ENCODE measurements at places on chromosomes 7 and 10.
A peak's percentile ranks its signal among the peaks of the same experiment; 100 is the strongest.

DNA sequence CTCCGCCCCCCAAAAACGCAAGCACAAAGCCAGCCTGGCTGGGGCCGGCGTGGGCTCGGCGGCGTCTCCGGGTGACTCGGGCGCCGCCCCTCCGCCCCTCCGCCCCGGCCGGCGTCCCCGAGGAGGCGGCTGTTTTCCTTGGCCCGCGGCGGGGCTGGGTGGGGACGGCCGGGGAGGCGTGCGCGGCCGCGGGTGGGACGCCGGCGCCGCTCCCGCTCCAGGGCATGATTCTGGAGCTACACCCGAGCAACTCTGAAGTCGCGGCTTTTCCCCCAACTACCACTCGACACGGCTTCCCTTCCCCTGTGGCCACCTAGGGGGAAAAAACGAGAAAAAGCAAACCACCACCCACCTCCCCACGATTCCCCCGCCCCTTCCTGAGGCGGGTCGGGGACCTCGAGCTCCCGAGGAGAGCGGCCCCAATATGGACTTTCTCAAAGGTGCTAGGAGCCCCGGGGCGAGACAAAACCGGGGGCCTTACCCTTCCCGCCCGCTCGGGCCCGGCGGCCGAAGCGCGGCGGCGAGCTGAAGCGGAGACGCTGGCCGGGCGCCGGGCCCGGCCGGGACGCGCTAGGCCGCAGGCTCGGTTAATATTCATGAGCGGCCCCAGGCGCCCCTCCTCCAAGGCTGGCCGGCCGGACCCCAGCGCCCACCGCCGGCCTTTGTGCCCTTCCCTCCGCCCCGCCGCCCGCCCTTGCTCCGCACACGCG, 856 bp downstream of the ARHGAP21 start:
- DNase-seq = no peak

- peak; percentile 60 for DNase-seq
Observed at GRCh38 chr10:120735773-120736371, 115.3 kb upstream of the WDR11 start.

- peak; percentile 58 for DNase-seq
Observed at GRCh38 chr7:7971308-7972040, 2.9 kb downstream of the GLCCI1 start.

GRCh38 chr10:26528715-26529393, 90.7 kb downstream of the APBB1IP start:
- DNase-seq = no peak

DNA sequence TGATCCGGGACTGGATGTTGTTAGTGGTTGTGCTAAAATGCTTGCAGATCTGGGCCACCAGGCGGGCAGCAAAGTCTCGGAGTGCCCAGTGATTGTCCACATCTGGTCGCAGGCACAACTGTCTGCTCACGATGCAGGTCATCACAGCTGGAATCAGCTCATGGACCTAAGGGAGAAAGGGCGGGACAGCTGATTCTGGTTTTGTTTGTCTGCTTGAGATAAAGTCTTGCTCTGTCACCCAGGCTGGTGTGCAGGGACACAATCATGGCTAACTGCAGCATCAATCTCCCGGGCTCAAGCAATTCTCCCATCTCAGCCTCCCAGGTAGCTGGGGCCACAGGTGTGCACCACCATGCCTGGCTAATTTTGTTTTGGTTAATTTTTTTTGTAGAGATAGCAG, 8.0 kb downstream of the TAF6 start:
- no peak for DNase-seq

DNA sequence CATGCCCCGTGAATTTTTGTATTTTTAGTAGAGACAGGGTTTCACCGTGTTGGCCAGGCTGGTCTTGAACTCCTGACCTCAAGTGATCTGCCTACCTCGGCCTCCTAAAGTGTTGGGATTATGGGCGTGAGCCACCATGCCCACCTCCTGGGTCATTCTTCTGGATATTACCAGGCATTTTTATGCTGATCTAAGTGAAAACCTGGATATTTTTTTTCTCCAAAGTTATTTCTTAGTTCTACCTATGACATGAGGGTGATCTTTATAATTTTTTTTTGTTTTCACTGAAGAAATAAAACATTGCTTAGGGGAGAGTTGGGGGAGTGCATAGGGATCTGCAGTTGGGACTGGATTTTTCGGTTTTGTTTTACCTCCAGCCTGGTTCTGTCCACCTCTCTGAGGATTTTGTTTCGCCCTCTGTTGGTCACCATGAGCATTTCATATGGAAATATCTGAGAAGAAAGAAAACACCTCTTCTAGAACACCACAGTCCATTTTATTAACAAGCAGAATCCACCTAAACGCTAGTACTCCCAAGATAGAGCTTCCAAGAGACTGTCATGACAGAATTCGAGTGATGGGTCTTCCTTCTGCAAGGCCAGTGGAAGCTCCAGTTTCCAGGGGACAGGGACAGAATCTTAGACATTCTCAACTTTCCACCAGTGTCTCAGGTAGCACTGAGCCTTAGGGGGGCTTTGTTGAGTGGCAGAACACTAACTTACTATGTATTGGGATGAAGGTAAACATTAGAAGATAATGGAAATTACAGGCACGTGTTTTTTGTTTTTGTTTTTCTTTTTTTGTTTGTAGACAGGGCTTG, 33.4 kb upstream of the AFAP1L2 start:
- DNase-seq = no peak

- no peak for DNase-seq
Observed at GRCh38 chr10:43304687-43305333, 37.9 kb upstream of the RASGEF1A start.

- no peak for DNase-seq
Observed at GRCh38 chr7:140489026-140489359, 9.7 kb upstream of the MKRN1 start.

GRCh38 chr10:125662584-125662983, 20.4 kb downstream of the TEX36 start:
- DNase-seq = no peak

DNA sequence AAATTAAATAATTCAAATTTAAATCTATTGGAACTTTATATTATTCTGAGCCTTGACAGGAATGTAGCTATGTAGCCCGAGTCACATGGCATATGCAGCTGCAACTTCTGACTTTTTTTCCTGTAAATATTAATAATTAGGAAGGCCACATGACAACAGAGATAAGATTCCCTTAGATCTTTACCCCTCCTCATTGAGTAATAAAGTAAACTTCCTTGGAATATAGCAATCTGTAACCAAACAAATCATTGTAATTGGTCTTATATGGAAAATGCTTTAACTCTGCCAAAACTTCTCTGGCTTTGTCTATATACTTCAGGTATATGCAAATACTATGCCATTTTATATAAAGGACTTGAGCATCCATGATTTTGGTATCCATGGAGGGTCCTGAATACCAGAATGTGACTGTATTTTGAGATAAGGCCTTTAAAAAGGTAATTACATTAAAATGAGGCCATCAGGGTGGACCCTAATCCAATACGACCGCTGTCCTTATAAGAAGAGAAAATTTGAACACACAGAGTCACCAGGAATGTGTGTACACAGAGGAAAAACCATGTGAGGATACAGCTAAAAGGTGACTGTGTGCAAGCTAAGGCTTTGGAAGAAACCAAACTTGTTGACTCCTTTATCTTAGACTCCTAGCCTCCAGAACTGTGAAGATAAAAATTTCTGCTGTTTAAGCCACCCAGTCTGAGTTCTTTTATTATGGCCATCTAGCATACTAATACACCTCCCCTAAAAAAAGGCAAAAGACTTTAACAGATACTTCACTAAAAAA, 222.0 kb downstream of the CTNNA3 start:
- no peak for DNase-seq

- peak; percentile 83 for DNase-seq
Observed at GRCh38 chr10:22434521-22434920, 89.2 kb downstream of the SPAG6 start.

GRCh38 chr10:78787125-78787524, 281.6 kb upstream of the ZMIZ1 start:
- DNase-seq = no peak

- DNase-seq = peak; percentile 93
Observed at GRCh38 chr7:140517546-140518369, 38.5 kb upstream of the MKRN1 start.

GRCh38 chr10:78570633-78571235, 498.0 kb upstream of the ZMIZ1 start:
- no peak for DNase-seq

- peak; percentile 31 for DNase-seq
Observed at GRCh38 chr7:104366390-104366789, 38.0 kb downstream of the LHFPL3 start.

DNA sequence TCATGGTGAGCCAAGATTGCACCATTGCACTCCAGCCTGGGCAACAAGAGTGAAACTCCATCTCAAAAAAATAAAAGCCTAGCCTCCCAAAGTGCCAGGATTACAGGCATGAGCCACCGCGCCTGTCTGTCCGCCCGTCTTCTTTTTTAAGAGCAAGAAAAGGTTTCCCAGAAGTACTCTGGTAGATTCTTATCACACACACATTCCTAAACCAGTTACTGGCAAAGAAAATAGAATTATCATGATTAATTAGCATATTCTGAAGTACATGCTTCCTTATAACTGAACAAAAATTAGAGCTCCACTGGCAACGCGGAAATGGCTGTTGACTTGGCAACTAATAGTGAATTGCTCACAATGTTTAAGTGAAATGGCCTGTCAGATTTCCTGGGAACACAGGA, 87.0 kb downstream of the ADK start:
- no peak for DNase-seq

DNA sequence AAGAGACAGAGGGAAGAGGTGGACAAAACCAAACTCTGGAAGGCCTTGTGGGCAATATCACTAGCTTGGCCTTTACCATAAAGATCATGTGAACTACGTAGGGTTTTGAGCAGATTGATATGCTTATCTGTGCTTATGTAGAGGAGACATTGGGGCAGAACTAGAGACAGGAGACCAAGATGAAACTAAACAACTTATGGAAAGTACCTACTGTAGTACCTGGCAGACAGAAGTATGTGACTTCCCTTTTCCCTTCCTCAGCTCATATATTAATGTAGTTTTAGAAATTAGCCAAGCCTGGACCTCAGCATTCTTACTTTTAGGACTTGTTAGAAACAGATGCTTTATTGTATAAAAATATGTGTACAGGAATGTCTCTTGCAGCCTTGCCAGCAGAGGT, 14.0 kb upstream of the IL6 start:
- no peak for DNase-seq

- no peak for DNase-seq
Observed at GRCh38 chr10:5199398-5199797, 2.8 kb downstream of the AKR1C4 start.

- DNase-seq = no peak
Observed at GRCh38 chr7:92988941-92989545, 128.7 kb downstream of the SAMD9 start.

DNA sequence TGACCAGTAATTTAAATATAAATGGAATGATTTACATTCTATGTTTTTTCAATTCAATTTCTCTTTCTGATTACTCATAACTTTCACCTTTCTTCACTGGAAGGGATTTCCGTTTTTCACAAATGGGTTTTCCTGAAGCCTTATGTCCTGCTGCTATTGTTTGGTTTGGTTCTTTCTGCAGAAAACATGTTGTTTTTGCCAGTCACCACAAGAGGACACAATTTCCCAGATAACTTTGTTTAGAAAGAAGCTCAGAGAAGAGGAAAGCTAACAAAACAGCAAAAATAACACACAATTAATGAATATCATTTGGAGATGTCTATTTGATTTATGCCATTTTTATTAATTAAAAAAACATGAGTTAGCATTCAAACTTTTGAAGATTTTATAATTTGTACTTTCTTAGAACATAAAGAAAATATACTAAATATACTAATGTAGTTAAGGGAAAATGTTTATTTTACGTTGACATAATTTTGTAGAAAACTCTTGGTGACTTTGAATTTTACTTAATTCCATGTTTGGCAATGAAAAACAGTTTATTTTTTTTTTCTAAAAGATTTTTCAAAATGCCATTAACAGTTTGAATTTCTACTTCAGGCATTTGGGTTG, 4.6 kb upstream of the TWIST1 start:
- peak; percentile 2 for DNase-seq

GRCh38 chr7:65960351-65961074, 21.5 kb downstream of the GUSB start:
- DNase-seq = peak; percentile 25

GRCh38 chr10:123297175-123297574, 143.0 kb downstream of the BUB3 start:
- DNase-seq = no peak

- no peak for DNase-seq
Observed at GRCh38 chr7:101919363-101920115, 102.1 kb downstream of the CUX1 start.

DNA sequence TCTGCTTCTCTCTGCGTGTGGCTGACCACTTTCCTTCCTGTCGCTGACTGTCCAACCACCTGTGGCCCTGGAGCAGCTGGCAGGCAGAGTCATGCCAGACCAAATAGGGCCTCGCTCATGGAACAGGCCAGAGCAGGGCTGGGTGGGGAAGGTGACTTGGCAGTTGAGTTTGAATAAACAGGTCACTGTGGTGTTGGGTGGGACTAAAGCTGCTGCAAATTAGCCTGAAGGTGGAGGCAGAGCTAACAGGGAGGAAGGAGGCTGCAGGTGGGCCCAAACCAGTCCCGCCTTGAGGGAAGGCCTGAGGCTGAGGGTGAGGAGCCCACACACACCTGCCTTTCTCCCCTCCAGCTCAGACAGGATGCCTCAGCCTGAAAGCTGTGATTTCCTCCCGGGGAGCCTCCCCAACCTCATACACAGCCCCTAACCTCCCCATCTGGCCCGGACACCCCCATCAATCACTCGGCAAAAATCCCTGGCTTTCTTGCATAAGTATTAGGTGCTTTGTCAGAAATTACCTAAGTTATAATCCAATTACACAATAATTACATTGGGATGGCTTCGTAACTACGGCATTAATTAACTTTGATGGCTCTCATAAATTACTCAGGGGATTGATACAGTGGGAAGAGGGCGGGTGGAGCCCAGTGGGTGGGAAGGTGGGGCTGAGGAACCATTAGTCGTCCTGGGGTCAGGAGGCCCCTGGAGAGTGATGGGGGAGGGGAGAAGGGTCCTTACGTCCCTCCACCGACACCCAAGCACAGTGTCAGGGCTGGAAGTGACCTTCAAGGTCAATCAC, 97.7 kb upstream of the PCBD1 start:
- DNase-seq = peak; percentile 70

GRCh38 chr7:130329681-130330080, 14.9 kb upstream of the CPA5 start:
- no peak for DNase-seq

DNA sequence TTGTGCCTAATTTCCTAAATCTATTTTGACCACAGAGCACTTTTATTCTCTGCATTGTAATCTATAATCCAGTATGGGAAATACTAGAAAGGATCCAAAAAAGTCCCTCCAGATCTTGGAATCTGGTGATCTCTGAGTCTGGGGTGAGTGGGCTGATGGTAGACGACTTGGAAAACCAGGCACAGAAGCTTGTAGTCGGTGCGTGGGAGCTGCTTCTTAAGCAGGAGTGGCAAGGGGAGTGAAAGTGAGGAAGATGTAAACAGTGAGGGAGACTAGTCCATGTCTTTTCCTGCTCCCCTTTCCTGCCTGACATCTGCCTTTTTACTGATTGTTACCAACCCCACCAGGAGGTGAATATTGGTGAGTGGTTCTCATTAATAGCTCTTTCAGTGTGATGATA, 6.8 kb downstream of the AUTS2 start:
- no peak for DNase-seq

All from cerebellar cortex (tissue), 1 donor.